NCI-H1436 (cell line): ENCODE measurements at places on chromosomes 1 and 21.

DNA sequence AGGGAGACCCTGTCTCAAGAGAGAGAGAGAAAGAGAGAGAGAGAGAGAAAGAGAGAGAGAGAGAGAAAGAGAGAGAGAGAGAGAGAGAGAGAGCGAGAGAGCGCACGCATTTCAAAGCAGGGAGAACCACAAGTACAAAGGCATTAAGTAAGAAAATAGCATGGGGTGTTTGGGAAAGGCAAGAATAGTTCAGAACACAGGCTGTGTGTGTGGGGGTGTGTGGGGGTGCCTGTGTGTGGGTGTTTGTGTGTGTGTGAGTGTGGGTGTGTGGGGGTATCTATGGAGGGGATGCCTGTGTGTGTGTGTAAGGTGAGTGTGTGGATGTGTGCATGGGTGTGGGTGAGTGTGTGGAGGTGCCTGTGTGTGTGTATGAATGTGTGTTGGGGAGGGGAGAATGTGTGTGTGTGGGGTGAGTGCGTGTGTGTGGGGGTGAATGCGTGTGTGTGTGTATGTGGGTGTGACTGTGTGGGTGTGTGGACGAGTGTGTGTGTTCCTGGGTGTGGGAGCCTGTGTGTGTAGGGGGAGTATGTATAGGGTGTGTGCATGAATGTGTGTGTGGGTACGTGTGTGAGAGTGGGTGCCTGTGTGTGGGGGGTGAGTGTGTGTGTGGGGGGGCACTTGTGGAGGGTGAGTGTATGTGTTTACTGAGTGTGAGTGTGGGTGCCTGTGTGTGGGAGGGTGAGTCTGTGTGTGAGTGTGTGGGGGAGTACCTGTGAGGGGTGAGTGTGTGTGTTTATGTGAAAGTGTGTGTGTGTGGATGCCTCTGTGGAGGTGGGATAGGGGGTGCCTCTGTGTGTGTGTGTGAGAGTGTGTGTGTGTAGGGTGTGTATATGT, 19.1 kb upstream of the HDAC1 start:
- no peak for DNase-seq

DNA sequence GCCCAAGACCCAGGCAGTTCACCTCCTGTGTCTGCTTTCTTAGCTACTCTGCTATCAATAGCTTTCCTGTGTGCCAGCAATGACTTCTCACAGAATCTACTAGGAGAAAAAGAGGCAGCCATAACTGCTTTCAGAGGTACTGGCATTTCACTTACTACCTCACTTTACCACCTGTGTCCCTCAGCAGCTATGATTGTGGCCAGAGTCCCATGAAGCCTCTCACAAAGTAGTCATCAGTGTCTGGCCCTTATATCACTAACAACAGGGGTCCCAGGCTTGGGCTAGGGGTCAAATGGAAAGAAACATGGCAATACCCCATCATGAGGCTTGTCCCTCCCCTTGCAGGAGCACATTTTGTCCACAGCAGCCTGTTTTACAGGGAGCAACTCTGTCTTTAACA, 62.7 kb upstream of the EPS8L3 start:
- DNase-seq: no peak

- DNase-seq: no peak
Measured at GRCh38 chr1:36248250-36248894, 24.1 kb downstream of the THRAP3 start.

- DNase-seq: no peak
Measured at GRCh38 chr1:177023726-177024125, 140.8 kb downstream of the ASTN1 start.

- no peak for DNase-seq
Measured at GRCh38 chr1:1754051-1754815, 24.0 kb downstream of the NADK start.

GRCh38 chr1:53317646-53318539, 10.0 kb downstream of the LRP8 start:
- DNase-seq: no peak

GRCh38 chr21:37073417-37074196, 553 bp downstream of the TTC3 start:
- peak; percentile 43 for DNase-seq

DNA sequence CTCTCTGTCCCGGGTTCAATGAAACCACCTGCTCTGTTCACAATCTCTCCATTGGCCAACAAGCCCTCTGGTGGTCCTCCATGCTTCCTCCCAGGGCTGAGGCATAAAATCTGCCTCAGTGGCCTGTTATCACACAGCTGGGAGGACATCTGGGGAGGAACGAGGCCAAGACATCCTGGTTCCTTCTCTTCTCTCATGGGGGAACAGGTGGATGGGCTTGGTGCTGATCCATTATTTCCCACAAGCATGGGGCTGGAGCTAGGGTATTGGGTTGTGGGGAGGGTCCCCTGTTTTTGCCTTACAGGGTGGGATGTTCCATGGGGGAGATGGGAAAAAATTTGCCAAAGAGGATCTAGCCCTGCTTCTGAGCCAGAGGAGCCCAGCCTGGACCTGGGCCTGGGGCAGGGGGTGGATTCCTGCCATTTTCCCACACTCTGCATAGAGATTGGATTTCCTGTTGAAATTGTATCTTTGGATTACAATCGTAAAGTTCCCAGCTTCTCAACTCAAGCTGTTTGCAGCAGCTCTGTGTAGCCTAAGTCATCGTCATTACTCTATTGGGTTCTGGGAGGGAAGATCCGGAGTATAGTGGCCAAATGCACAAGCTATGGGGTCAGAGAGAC, 124.7 kb downstream of the NAV1 start:
- no peak for DNase-seq
